ENCODE measurements at places on chromosomes 13 and 19.

GRCh38 chr13:66807251-66807650, 422.9 kb downstream of the PCDH9 start:
- no peak for DNase-seq

DNA sequence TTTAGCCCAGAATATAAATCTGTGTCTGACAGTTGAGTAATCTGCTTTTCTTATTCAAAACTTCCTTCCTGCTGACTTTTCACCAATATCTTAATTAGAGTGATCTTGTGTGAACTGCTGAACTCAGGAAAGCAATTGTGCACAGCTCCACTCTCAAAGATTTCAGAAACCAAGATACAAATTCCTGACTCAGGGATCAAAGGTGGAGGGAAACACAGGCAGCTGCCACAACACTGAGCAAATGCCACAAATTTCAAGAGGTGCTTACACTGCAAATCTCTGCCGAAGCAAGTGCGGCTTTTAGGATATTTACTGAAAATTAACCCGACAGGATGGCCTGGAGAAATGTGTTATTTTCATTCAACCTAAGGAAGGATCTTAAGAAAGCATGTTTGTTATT, 111.4 kb downstream of the STOML3 start:
- DNase-seq, result no peak

DNA sequence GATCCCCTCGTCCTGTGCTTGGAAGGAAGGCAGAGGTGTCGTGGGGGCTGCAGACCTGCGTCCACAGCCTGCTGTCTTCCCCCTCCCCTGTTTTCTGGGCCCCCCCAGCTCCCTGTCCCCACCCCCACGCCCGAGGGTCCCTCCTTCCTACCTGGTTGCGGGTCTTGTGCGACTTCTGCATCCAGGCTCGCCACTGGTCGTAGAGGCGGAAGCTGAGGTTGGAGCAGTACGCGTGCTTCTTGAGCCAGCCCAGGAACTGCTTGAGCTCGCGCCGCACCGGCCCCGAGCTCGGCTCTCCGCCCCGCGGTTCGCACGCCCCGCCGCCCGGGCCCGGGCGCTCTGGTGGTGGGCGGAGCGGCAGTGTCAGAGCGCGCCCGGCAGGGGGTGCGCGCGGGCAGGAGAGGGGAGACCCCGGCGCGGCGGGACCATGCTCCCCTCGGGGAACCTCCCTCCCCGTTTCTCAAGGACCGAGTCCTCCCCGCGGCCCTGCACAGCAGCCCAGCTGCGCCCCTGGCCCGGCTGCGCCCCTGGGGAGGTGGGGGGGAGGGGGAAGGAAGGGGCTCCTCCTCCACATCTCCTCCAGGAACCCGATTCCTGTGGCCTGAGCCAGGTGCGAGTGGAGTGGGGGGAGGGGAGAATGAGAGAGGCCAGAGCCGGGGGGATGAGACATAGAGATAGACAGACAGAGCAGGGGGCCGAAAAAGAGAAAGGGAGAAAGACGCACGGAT, 5.7 kb downstream of the REX1BD start:
- peak; percentile 86 for DNase-seq

DNA sequence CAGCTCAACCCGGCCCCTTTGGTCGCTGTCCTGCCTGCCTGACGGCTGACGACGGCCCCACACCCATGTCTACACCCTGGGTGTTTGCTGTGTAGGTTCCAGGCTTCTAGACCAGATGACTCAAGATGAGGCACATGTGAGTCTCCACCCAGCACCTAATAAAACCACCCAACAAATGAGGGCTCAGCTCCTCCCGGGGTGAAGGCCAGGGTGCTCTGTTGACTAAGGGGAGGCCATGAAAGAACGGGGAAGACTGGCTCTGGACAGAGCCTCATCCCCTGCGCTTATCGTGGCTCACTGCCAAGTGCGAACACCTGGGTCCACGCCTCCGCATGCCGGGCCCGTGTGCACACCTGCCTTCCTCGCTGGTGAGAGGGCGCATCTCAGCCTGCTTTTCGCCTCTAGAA, 39.6 kb downstream of the COL4A2 start:
- no peak for DNase-seq

DNA sequence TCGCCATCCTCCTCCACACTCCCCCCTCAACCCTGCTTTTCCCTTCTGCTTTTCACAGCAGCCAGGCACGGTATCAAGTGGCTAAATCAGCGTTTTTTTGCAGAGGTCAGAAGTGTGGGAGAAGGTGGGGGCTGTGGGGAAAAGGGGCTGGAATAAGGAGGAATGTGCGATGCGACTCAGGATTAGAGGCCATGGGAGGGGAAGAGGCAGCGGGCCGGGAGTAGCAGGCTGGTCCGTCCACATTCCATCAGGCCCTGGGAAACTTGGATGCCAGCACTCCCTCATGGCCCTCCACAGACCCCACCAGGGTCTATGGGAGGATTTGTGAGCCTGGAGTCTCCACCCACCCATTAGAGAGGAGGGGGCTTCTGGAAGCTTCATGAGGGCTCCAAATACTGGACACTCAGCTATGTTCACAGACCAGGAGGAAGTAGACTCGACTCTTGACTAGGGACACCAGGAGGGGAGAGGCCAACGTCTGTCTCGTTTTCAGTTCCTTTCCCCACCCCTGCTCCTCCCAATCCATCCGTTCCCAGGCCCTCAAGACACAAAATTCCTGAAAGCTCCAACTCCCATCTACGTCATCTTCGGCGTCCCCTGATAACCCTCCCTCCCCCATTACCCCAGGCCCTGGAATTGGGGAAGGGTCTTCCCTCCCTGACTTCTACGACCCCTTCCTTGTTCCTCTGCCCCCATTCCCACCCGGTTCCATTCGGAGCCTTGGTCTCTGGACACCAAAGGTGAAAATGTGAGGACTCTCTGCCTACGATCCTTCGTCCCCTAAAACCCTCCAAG, 3.3 kb upstream of the KCNC3 start:
- no peak for DNase-seq

GRCh38 chr19:6590827-6591319, at the start of gene CD70:
Gene CD70 (minus strand): TSS chr19:6591150. CDS start chr19:6591002, 148 bp downstream.
- peak; percentile 72 for DNase-seq

DNA sequence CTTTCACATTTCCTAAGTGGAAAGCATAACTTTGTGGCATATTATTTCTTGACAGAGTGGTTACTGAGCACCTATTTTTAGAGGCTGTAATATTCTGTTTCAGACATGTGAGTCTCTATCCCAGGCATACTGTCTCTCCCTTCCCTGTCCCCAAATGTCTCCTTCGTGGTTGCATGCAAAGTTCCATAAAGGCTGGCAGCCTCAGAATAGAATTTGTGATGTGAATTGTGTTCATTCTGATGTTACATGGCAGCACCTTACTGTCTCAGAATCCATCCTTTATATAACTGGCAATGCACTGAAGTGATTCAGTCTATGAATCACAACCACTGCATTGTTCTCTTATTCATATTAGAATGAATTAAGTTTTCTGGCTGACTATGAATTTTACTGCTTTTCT, 89.0 kb upstream of the SLC7A1 start:
- DNase-seq, result no peak

DNA sequence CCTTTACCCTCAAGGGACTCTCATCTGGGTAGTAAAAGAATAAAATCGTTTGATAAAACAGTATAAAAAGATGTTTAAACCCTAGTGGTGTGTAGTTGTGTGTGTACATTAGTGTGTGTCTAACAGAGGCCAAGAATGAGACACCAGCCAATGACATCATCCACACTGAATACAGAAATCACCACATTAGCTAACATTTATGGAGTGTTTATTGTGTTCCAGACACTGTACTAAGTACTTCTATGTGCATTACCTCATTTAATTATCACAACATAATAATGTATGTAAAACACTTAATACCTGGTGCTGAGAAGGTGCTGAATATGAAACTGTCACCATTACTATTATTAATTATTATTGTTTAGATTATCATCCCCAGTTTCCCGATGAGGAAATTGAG, 49.1 kb upstream of the UQCRFS1 start:
- no peak for DNase-seq

- DNase-seq, result no peak
Measured at GRCh38 chr13:19634256-19634740, 839 bp downstream of the MPHOSPH8 start.

- no peak for DNase-seq
Measured at GRCh38 chr13:69585656-69586055, 522.0 kb upstream of the ATXN8OS start.

GRCh38 chr19:9620842-9621155, 233 bp downstream of the ZNF561 start:
- no peak for DNase-seq

DNA sequence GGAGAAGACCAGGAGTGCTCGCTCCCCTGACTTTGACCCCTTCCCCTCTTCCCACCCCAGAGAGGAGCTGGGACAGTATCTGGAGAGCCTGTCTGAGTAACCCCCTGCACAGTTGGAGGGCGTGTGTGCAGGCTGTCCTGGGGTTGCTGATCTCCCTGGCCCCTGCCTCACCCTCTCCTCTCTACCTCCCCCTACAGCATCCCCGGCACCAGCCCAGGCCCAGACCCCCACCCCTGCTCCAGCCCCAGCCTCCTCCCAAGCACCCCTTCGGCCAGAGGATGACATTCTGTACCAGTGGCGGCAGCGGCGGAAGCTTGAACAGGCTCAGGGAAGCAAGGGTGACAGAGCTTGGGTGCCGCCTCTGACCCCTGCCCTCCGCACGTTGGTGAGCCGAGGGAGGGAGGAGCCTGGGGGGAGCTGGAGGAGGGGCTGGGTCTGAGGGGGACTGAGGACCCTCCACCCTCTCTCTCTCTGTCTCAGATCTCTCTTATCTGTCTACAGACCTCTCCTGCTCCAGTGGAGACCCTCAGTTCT, 8.7 kb downstream of the PROSER3 start:
- DNase-seq, result no peak

- no peak for DNase-seq
Measured at GRCh38 chr19:33812388-33813330, 16.0 kb downstream of the KCTD15 start.

DNA sequence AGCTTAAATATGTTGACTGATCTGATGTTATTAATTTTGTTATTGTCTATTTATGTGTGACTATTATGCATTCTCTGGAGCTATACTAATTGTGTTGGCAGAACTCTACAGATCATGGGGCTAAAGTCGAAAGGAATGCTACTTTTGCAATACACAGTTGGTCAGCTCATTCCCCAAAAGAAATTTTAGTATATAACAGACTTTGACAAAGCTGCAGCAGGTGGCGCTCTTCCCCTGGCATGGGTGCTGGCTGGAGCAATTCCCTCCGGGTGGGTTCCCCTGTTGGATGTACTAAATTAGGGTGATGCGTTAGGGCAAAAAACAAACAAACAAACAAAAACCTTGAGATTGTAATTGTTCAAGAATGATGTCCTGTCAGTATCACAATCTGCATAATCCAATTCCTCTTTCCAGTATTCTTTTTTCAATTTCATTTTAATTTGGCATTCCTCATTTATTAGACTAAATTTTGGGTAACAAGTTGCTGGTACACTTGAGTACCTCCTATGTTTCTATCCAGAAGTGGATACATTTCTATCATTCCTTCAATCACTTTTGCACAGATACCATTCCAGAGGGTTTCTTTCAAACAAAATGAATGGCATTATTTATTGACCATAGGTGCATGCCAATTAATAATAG, 322.8 kb upstream of the EDNRB start:
- DNase-seq, result peak; percentile 41

- no peak for DNase-seq
Measured at GRCh38 chr13:61415058-61415721, 459 bp downstream of the PCDH20 start.

DNA sequence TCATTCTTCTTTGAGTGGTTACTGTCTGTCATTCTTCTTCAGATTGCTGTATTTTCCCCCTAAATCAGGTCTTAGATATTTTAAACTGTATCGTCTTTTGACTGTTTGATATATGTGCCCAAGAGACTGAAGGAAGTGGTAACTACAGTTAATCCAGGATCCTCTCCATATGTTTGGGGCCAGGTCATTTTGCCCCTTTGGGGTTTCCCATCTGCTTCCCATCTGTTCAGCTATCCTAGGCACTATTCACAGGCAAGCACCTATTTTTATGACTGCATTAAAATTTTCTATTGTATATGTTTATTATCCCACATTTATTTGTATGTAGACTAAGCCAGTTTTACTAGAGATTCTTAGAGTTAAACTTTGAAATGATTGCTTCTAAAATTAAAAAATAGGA, 244.2 kb downstream of the PCCA start:
- no peak for DNase-seq

GRCh38 chr19:11549386-11549953, 9.6 kb downstream of the ELOF1 start:
- DNase-seq, result no peak

DNA sequence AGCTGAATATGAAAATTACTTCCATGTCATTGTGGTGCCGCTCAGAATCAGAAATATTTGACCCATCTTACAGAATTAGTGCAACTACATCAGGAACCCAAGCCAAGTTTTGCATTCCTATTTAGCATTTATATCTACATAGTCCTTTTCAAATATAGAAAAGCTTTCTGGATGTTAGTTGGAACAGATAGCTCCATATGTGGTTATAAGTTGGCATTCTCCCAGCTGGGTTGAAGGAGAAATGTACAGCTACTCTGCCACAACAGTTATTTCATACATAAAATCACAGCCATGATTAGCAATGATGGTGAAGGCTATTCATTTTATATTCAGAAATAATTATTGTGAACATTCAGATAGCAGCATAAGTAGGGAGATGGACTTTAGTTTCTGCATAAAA, 28.2 kb downstream of the HPN start:
- no peak for DNase-seq

DNA sequence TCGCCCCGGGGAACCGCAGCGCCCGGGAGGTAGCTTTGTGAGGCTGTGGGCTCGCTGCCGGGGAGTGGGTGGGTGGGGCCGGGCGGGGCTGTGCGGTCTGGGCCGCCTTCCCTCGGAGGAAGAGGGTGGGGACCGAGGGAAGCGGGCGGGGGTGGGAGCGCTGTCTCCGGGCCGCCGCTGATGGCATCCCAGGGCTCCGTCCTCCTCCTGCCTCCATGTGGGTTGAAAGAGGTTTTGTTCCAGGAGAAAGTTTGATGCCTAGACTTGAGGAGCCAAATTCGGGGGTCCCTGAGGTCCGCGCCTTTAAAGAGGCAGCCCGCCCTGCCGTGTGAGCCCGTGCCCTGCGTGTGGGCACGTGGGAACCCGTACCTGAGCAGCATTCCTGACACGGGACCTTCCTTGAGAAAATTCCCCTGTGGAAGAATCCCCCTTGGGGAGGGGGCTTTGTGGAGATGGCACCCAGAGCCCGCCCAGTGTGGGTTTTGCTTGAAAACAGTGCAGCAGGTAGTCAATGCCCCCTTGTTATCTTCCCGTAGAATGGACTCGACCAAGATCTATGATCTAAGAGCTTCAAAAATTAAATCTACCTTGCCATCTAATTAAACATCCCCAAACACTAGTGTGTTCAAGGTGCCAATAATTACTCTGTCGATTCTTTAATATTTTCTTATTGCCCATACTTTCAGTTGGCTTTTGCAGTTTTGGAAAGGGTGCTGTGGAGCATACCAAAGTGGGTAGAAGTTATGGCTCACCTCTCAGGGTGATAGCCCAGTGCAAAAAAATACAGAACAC, 107.8 kb downstream of the RXFP2 start:
- no peak for DNase-seq

DNA sequence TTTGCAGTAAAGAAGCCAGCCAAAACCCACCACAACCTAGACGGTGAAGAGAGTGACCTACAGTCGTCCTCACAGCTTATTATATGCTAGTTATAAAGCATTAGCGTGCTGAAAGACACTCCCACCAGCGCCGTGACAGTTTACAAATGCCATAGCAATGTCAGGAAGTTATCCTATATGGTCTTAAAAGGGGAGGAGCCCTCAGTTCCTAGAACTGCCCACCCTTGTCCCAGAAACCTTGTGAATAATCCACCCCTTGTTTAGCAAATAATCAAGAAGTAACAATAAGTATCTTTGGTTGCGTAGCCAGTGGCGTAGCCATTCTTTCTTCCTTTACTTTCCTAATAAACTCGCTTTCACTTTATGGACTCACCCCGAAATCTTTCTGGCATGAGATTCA, 227.9 kb upstream of the ARGLU1 start:
- DNase-seq, result no peak
